Spleen (tissue), 13 donors: ENCODE measurements at places on chromosomes 5 and 9. TPM values are rescaled to one million over a fixed set of nuclear protein-coding genes. Genes with fewer than 3 reads are reported as not detected.

- H3K36me3 ChIP-seq, result no peaks in the 10 kb centered on the region
- H3K27ac ChIP-seq, result peak overlapping the region; percentile 87
- peaks cover 80% of the 10 kb centered on the region for H3K4me1 ChIP-seq
- no peak overlapping the region for H3K4me3 ChIP-seq
- no peaks in the 10 kb centered on the region for H3K27me3 ChIP-seq
Observed at GRCh38 chr9:121741228-121741918, 89.9 kb downstream of the DAB2IP start.

The SH2D3C gene
- 27.0 TPM for polyA plus RNA-seq

DNA sequence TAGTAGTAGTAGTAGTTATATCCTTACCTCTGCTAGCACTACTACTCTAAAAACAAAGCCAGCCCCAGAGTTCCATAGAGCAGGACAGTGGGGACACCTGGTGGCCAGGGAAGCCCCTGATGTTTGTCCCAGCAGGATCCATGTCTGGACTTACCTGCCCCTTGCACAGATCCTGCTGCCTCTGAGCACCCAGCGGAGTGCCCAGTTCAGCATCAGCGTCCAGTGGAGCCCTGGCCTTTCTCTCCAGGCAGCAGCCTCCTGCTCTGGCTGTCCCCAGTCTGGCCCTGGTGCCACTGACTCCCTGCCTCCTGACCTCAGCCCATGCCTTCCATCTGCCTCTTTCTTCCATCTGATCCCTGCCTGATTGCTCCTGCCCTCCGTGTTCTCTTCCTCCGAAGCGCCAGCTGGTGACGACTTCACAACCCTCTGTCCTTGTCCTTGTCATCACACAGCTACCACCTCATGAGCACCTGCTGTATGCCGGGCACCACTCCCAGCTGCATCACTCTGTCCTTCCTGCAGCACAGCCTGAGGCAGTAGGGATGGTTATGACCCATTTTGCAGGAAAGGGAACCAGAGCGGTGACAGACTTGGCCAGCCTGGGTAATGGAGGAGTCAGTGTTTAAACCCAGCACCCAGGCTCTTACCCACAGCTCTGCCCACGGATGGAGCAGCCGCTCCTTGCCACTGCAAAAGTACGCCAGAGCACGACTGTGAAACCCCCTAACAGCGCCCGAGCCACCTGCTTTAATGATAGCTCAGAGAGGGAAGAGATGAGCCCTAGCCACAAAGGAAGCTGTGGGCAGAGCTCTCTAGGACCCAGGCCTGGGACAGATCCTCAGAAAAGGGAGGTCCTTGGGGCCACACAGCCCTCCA lies 11.5 kb downstream of the SARDH start:
- DNase-seq, result peak; percentile 63
- H3K36me3 ChIP-seq, result no peaks in the 10 kb centered on the region
- no peaks in the 10 kb centered on the region for H3K4me1 ChIP-seq
- no peaks in the 10 kb centered on the region for H3K27me3 ChIP-seq

The CREB3 gene
- 20.9 TPM for polyA plus RNA-seq
